ENCODE measurements at places on chromosomes 16 and 17.

DNA sequence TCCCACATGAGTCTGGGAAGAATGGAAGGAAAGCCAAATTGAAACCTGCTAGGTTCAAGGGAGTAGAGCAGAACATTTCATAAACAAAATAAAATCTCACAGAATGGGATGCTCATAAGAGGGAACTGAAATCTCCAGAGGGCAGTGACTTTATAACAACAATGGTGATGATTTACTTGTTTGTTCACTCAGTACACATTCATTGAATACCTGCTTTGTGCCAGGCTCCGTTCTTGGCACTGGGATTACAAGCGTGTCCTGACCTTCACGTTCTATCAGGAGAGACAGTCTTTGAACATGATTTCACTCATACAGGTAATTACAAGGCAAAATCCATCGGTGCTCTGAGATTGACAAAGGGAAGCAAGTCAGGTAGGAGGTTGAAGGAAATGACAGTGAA is 356.3 kb downstream of the HAPSTR1 start:
- DNase-seq: no peak

DNA sequence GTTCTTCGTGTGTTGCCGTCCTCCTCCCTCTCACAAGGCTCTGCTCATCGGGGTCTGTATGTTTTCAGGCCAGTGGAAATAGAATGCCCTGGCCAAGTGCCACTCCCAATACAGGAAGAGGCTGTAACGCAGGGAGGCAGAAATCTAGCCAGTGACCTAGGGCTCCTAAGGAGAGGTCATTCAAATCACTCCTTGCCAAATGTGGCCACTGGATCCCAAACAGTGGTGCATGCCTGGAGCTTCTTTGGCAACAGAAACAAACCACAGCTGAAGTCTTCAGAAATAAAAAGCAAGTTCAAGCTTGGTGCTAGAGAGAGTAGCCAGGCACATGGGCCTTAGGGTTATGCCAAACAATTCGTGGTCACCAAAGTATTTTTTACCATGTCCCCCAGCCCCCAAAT is 66.1 kb downstream of the SMG6 start:
- no peak for DNase-seq

GRCh38 chr16:2092256-2092620 is 43.5 kb downstream of the PKD1 start:
- no peak for DNase-seq

- DNase-seq: no peak
Observed at GRCh38 chr17:82551779-82552457, 32.4 kb downstream of the FOXK2 start.

DNA sequence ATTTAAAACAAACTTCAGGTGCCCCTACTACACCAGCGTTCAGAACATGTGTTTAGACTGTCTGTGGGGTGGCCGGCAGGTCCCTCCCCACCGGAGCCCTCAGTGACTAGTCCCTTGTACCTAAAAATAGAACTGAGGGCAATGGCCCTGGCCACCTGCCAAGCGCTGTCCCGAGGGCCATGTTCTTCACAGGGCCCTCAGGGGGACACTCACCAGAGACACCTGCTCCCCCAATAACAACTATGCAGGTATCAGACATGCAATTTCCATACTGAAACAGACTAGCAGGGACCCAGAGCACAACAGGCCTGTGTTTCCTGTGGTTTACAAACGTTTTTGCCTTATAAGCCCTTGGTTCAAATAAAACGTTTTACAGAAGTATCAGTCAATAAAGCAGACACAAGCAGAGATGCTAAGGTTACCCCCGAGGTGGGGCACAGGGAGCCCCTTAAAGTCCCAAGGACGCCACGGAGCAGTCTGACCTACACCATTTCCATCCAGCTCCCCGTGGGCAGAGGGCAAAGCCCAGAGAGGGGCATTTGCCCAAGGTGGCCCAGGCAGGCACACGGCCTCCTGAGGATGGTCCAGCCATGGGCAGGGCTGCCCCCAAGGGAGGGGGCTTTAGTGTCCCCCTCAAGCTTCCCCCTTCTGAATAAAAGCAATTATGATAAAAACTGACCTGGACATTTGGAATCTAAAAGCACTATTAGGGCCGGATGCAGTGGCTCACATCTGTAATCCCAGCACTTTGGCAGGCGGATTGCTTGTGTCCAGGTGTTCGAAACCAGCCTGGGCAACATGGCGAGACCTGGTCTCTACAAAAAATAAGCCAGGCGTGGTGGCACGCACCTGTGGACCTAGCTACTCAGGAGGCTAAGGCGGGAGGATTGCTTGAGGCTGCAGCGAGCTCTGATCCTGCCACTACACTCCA is 896 bp upstream of the MYLK3 start:
- DNase-seq: no peak

DNA sequence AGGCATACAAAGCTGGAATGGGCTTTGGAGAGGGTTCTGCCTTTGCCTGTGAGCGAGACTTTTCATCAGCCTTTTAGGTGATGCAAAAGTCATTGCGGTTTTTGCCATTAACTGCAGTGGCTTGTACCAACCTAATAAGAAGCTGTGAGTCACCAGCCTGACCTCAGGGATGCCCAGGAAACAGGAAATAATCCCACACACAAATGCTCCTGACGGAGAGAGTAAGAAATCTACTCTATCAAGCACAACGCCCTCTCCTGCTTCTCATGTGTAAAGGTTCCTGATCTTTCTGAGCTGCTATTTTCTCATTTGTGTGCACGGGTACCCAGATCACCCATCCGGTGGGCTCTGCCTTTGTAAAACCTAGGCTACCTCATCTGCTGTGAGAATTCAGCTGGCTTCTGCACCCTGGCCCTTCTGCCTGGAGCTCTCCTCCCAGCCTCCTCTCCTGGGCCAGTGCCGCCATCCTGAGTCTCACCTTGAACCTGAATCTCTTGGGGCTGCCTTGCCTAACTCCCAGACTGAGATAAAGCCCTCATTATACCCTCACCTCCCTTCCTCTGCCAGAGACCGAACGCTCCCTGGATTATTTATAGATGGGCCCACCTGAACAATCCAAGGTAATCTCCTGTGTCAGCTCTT is 299.7 kb downstream of the C16orf95 start:
- DNase-seq: no peak

GRCh38 chr16:66900721-66901441 is 17.8 kb downstream of the CDH16 start:
- DNase-seq: no peak

DNA sequence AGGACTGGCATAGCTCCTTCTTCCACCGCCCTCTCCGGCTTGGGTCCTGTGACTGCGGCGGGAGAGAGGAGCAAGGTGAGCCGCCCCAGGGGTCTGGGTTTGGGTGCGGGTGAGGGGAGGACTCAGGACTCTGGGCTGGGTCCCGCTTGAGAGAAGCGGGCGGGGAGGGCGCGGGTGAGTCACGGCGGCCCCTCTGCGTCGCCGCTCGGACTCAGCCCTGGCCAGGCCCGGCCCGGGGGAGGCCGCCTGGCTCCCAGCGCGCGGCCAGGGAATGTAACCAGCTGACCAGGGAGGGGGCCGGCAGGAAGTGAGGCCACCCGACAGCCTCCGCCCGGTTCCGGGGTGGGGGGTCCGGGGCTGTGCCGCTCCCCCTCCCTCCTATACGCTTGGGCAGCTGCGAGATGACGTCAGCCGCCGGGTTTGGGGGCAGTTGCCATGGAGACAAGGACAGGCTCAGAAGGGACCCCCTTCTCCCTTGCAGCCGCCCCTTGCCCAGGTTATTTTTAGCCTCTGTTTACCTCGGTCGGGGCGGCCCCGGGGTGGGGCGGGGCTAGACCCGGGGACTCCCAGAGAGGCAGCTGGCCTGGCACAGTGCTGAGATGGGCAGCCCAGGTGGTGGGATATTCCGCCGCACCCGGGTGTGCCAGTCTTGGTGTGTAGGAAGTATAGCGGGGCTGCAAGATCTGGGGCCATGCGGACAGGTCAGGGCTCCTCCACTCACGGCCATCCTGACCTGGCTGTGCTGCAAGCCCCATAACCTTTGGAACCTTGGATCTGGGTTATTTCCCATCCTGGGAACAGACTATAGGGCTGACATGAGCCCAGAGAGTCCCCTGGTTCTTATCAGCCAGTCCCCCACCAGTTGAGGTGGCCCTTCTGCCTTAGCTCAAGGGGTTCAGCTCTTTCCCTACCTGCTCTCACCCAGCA is 1.6 kb downstream of the RIPOR1 start:
- DNase-seq: no peak

GRCh38 chr16:72302332-72302731 is 130.4 kb upstream of the PMFBP1 start:
- DNase-seq: no peak

DNA sequence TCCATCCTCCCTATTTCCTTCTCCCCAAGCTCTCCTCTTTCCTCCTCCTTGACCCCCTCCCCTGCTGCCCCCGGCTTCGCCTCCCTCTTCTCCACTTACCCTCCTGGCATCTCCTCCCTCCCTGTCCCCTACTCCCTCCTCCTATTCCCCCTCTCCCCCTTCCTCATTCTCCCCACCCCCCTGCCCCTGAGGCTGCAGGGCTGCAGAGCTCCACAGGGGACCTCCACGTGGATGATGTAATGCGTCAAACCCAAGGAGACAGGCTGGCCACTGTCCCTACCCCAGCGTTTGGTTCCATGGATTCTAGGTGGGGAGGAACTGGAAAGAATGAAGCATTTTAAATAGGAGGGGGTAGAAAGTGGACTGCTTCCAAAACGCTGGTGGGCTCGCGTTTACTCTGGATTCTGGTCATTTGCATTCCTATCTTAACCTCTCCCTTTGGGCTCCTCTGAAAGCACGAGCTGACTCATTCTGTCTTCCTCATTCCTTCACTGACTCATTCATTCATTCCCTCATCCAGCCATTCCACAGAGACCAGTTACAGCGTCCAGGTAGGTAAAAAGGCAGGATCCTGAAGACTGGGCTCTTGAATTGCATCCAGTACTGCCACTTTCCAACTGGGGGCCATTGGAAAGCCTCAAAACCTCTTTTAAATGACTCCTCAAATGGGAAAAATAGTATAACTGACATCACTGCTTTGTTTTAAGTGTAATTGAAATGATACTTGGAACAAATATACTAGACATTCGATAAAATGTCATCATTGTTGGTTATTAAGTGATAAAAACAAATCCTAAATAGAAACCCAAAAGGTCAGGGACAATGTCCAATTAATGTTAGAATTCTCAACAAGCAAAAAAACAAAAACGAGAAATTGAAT is 943 bp upstream of the COTL1 start:
- DNase-seq: no peak

DNA sequence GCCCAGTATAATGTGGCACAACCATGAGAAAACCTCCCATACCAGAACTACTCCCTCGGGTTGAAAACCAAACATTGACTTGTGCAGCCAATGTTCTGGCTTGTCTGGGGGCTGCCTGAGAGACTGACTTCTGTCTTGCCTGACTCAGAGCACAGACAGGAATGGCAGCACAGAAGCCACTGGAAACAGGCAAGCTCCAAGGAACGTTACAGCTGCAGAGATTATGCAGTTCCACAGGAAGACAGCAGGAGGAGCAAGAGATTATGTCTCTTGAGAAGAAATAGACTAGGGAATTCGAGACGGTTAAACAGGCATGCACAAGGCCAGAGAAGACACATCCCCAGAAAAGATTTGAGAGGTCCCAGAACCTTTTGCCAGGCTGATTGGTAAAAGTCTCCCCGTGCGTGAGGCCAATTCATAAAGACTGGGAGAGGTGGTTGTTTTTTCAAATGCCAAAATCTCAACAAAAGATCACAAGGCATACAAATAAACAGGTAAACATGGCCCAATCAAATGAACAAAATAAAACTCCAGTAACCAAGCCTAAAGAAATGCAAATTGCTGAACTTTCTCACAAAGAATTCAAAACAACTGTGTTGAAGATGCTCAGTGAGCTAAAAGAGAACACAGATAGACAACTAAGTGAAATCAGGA is 90.6 kb upstream of the CDH5 start:
- no peak for DNase-seq

DNA sequence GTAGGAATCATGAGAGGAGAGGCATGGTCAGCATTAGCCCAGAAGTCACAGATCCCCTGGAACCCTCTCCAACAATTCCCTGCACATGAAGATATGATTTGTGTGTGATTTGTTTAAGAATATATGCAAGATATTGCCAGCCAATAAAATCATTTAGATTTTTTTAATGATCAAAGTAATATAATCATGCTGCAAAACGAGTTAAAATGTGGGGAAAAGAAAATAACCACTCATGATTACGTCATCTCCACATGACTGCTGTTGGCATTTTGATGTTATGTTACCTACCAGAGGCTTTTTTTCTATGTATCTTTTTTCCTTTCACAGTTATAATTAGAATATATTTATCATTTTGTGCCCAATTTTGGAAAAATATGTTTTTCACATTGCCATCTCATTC is 22.4 kb downstream of the SLC35G3 start:
- no peak for DNase-seq

- no peak for DNase-seq
Observed at GRCh38 chr17:42403150-42403549, 14.9 kb upstream of the STAT3 start.

- no peak for DNase-seq
Observed at GRCh38 chr17:50059256-50059655, 3.3 kb downstream of the ITGA3 start.

GRCh38 chr17:80795754-80796153 is 195.9 kb upstream of the CHMP6 start:
- no peak for DNase-seq

DNA sequence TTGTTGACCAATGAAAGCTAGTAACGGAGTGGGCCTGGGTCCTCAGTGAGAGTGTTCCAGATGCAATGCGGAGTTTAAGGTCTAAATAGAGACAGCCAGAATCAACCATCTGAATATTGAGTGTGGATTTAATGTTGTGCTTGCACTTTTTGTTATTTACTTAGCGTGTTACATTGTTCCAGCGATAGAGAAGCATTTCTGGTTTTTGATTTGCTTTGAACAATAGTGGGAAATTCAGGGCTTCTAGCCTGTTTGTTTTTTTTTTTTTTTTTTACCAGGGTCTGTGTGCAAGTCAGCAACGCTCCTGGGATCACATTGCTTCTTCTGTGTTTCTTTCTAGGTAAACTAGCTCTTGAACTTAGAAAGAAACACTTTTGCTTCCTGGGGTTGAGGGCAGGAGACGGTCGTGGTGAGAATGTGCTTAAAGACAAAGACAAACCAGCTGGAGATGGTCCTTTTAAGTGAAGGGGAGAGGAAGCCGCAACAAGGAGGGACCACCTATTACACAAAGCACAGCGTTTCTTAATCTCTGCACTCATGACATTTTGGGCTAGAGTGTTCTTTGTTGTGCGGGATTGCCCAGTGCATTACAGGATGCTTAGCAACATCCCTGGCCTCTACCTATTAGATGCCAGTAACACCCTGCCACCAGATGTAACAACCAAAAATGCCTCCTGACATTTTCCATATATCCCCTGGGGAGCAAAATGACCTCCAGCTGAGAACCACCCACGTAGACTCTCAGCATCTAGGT is 119.2 kb downstream of the MAP2K6 start:
- DNase-seq: no peak

DNA sequence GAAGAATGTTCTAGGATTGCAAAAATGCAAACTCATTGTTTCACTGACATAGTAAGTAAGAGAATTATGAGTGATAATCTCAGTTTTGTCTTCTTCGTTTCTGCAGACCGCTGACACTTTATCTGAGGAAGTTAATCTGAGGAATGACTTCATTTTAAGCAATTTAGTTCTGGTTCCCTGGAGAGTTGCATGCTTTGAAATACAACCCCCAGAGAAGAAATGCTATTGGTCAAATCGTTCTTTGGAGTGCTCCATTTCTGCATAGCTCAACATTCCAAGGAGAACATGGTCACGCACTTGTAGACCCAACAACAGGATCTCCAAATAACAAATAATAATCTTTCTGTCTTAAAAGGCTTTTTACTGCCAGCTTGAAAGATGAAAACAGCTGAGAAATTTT is 427.1 kb downstream of the GRIN2A start:
- no peak for DNase-seq
